ENCODE measurements at places on chromosomes 3 and 15. TPM values are rescaled to one million over a fixed set of nuclear protein-coding genes. Genes with fewer than 3 reads are reported as not detected.

- ATAC-seq, result no peak
These were observed 38.4 kb downstream of the CFAP100 start for GRCh38 chr3:126433105-126433430.

- peak; percentile 91 for ATAC-seq
These were observed 77.0 kb downstream of the SLC9A9 start for GRCh38 chr3:143771258-143771657.

DNA sequence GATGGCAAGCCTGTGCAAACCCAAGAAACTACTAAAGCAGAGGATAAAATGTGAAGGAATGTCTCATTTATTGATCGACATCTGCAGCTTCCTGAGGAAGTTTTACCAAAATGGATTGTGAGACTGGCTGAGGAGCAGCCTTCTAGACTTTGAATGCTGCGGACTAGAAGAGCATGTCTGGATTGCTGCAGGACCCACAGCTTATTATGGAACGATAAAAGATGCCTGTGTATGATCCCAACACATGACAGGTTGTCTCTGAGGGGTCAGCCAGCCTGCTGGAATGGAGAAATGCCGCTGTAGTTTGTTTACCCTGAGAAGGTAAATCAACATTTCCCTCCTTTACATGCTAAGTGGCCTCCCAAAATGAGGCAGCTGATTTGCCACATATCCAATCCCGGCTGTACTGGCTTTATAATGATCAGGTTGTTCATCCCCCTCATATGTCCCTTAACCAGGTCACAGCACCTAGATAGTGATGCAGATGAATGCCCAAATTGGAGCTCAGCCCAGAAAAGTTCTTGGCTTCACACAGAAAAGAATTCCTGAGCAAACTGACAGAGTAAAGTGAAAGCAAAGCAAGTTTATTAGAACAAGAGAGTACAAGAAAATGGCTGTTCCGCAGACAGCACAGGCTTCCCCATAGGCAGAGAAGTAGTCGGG, 63.9 kb downstream of the IL12A start:
- ATAC-seq, result no peak

- no peak for ATAC-seq
These were observed 49.2 kb downstream of the LSM3 start for GRCh38 chr3:14227856-14228255.

- ATAC-seq, result no peak
These were observed 246.7 kb upstream of the KCNH8 start for GRCh38 chr3:18901571-18901970.

DNA sequence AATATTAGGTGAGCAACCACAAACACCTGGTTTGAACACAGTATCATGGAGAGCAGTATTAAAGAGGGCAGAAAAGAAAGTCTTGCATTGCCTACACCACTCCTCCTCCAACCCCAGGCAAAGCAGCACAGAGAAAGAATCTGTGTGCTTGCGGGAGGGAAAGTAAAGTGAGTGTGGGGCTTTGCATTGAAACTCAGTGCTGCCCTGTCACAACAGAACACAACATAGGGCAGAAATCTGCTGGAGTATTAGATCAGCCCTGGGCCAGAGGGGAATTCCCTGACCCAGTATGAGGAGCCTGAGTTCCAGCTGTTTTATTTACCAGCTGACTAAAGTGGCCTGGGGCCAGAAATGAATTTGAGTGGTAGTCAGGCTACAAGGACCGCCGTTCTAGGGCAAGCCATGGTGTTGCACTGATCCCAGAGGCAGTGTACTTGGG, 75.5 kb downstream of the SPATA16 start:
- no peak for ATAC-seq

The ZKSCAN7 gene
- total RNA-seq, result 1.6 TPM

GRCh38 chr3:56347219-56347871, 120.9 kb downstream of the ERC2 start:
- peak; percentile 26 for ATAC-seq

- ATAC-seq, result no peak
These were observed 298.1 kb upstream of the KCNMB2 start for GRCh38 chr3:178238179-178238578.

Measured in activated T-helper 17 cell treated with anti-CD3 and anti-CD28 coated beads, Interleukin-2, amount 50 U/mL, for 72 hours (primary cell).